ENCODE measurements at places on chromosomes 1 and 21.

DNA sequence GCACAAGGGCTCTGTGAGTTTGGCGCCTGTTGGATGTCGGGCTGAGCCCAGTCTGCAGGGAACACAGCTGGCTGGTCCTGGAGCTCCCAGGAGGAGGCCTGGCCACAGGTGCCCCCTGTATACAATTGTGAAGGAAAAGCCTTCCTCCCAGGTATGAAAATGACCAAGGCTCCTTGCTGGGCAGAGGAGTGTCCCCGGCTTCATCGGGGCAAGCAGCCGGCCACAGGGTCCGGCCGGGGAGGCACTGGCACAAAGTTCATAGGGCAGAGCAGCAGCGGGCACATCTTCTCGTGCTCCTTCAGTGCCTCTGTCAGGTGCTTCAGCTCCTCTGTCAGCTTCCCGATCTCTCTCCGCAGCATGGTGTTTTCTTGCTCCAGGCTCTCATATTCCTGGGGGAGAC is 13.0 kb downstream of the BATF3 start:
- no peak for DNase-seq

DNA sequence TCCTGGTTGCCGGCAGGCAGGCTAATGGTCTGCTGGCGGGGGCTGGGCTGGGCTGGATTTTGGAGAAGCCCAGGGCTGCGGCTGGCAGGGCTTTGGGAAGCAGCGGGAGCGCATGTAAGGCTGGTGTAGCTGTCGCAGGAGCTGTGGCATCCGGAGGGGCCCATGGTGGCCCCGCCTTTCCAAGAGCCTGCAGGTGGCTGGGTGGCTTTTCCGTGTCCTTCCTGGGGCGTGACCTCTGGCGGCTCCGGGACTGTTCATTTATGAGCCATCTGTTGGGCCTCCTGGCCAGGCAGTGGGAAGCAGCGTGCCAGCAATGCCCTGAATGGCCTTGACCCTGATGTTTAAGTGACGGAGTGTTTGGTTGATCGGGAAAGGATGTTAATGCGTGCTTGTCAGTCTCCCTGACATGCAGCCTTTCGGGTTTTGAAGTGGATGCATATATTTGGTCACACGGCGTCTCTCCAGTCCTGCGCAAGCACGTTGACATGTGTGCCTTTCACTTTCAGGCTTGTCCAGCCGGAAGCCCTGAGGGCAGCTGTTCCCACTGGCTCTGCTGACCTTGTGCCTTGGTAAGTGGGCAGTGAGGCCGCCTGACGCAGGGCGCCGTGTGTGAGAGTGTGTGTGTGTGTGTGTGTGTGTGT is 38.5 kb downstream of the AGPAT3 start:
- DNase-seq: peak; percentile 69

DNA sequence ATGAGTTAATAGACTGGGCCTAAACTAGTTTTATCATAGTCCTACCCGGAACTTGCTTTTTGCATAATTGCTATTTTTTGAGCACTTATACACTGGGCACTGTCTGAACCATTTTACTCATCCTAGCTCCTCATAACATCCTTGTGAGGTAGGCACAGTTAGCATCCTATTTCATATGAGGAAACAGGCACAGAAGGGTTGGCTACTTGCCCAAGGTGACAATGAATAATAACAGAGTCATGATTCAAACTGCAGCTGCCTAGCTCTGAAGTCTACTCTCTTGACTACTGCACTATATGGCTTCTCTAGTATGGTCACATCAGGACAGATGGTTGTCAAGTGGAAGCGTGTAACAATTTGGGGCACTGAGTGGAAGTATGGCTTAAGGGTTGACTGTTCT is 18.2 kb upstream of the RC3H1 start:
- no peak for DNase-seq

- no peak for DNase-seq
Observed at GRCh38 chr1:78033797-78034172, 12.0 kb upstream of the GIPC2 start.

DNA sequence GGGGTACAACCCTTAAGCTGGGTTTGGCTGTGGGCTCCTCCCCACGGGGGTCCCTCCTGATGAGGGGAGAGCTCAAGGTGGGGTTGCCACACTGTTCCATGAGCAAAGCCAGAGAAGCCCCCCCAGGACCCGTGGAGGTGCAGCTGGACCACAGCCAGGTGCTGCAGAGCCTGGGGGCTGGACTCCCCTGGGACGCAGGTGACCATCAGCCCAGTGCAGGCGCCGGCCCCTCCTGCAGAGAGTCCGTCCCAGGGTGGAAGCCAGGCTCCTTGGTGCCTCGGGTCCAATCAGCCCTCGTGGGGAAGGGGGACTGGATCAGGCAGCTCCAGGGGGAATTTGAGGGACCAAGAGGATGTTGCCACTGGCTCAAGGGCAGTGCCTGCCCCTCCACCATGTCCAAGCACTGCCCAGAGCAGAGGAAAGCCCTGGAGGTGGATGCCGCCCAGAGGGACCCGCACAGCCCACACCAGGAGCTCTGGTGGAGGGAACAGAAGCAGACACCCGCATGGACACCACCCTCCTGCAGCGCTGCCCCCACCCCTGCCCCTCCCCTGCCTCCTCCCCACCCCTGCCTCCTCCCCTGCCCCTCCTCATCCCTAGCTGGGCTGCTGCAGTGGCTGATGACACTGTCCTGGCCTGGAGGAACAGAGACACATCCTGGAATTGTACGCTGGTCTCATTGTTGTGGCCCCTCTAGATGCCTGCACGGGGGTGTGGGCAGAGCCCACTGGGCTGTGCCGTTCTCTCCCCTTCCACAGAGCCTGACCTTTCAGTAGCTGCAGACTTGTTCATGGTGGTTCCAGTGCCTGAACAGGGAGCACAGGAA is 30.8 kb upstream of the COL18A1 start:
- DNase-seq: peak; percentile 32

DNA sequence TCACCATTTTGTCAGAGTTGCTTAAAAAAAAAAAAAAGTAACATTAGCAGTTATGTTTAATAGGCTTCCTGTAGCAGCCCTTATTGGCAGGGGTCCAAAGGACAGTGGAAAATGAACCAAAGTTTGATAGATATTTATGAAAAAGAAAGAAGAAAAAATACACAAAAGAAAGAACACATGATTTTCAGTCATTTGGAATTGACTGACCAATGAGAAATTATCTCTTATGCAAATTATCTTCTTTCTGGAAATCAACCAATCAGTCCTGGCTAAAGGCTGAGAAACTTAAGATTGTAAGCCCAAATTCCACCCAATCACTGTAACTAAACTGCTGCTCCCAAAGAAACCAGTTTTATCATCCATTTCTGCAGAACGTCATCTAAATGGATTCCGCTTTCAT is 282.4 kb downstream of the TM2D1 start:
- no peak for DNase-seq

GRCh38 chr1:159943278-159943640 is 2.2 kb downstream of the IGSF9 start:
- no peak for DNase-seq

DNA sequence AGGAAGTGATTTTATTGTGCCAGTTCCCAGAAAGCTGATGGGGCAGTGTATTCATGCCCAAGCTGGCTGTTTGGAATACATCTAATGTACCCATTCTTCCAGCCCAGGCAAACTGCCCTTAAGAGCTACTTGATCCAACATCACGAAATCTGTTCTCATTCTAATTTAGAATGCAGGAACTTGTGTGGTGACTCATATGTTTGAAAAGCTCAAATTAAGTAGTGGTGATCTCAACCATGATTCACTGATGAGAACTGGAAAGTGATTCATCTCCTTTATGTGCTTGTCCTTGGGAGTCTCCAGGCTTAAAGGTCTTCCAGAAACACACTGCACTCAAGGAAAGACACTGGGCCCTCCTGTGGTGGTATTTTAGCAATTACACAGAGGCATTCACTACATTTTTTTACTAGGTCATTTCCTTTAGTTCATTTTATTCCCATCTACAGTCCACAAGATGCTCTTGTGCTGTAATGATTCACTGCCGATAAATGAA is 65.4 kb downstream of the RPE65 start:
- DNase-seq: no peak

DNA sequence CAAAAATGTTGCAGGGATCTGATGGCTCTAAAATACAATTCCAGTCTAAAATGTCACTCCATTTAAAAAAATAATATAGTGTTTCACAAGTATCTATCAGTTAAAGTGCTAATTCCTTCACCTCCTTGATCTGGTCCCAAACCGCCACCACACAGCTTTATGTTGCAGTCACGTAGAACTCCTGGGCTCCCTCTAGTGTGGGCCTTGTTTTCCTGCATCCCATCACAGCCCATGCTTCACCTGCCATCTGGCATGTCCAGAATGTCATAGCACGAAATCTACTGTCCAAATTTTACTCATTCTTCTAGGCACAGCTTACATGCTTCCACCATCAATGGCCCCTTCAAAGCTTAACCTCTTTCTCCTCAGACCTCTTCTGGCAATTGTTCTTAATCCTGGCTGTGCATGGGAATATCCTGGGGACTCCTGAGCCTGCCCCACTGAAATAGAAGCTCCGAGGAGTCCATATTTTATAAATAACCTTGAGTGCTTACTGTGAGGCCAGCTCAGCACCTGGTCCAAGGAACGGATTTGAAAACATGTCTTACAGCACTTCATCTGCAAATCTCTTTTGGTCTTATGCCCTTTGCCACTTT is 15.5 kb downstream of the FYB2 start:
- DNase-seq: no peak

DNA sequence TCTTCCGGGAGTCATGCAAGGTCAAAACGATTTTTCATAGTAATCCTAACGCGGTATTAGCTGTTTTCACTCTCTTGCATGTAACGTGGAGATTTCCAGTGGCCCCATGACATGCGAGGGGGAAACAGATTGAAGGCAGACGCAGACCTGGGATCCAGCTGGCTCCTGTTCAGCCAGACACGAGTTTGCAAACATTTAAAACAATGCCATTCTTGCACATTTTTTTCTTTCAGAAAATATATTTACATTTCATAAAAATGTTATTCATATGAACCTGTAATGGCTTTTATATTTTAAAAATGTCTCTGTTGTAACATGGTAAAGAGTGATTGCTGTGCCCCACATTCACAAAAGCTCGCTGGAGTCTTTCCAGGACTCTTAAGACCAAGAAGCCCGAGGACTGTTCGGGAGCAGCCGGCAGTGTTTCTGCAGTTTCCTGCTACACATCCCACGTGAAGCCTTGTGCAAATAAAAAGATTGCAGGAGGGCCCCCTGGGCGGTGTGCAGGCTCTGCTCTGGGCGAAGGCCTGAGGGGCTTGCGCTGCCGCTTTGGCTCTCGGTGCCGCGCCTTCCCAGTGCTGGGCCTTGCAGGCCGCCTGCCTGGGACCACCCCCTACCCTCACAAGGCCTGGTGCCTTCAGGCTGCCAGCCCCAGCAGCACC is 184.9 kb downstream of the DYRK1A start:
- no peak for DNase-seq

DNA sequence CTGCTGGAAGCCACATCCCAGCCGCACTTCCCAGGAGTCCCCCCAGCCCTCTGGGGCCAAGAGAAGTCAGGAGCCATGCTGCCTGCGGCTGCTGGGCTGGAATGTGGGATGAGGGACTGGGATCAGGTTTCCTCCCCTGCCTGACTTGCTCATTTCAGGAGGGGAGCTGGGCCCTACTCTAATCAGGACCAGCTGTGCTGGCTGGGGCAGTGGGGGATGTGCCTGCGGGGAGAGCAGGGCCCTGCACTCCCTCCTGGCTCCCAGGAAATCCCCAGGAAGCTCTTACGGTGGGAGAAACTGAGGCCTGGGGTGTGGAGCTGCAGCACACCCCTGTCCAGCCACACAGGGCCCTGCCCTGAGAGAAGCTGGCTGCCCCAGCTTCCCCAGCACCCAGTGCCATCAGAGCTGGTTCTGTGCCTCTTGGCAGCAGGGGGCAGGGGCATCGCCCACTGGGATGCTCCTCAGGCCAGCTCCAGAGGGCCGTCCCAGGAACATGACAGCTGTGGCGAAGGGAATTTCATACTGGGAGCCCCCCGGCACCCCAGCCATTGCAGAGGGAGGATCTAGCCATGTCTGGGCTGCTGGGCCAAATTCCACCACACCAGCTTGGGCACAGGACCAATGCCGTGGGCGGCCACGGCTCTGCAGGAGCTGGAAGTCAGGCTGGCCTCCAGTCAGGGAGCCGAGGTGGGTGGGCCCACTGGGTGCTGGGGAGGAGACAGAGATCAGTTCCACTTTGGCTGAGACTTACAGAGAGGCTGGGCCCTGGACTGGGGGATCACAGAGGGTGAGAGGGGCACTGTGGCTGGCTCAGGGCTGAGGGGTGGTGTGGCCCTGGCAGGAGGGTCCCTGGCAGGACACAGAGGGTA is 21.3 kb upstream of the PRSS38 start:
- DNase-seq: peak; percentile 82

GRCh38 chr1:231893400-231894102 is 267.0 kb downstream of the DISC1 start:
- no peak for DNase-seq

- no peak for DNase-seq
Observed at GRCh38 chr1:62720946-62721554, 32.9 kb upstream of the DOCK7 start.

- no peak for DNase-seq
Observed at GRCh38 chr1:112911506-112912220, 44.3 kb downstream of the SLC16A1 start.

DNA sequence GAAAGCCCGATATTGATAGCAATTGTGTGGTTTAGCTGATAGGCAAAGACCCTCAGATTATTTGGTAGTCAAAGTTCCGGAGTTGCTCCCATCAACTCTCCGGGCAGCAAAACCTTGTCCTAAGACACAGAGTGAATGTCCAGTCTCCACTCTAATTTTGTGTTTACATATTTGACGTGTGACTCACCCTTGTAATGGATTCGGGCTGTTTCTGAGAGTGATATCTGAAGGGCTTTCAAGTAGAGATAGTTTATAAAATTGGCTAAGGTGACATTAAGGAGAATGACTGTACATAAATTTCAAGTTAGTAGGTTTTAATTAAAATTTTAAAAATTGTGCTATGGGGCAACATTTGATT is 154.2 kb downstream of the CNIH3 start:
- no peak for DNase-seq

DNA sequence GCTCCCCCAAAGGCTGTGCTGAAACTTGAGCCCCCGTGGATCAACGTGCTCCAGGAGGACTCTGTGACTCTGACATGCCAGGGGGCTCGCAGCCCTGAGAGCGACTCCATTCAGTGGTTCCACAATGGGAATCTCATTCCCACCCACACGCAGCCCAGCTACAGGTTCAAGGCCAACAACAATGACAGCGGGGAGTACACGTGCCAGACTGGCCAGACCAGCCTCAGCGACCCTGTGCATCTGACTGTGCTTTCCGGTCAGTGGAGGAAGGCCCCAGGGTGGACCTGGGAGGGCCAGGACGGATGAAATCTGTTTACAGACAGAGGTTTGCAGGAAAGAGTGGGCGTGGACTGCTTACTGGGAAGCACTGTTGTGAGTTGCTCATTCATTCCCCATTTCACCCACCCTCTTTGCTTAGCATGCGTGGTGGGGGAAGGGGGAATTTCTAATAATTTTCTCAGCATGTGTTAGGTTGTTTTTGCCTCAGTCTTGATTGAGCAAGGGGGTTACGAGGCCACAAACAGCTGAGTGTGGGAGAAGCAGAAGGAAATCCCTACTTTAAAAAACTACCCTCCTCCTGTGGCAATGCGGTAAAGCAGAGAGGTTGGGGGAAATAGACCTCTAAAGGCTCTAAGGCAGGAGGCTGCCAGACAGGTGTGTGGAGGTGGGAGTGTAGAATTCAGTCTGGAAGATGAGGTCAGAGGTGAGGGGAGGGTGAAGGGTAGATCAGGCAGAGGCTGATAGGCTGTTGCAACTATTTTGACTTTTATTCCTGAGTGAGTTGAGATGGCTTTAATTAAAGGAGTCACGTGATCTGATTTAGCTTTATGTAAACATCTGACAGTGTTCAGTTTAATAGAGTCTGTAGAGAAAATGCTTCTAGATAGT is 1.3 kb downstream of the FCGR2A start:
- no peak for DNase-seq

Data from left ventricle myocardium superior (tissue), 1 donor.